Bone marrow (tissue), 2 donors: ENCODE measurements at places on chromosomes 11 and 22.

DNA sequence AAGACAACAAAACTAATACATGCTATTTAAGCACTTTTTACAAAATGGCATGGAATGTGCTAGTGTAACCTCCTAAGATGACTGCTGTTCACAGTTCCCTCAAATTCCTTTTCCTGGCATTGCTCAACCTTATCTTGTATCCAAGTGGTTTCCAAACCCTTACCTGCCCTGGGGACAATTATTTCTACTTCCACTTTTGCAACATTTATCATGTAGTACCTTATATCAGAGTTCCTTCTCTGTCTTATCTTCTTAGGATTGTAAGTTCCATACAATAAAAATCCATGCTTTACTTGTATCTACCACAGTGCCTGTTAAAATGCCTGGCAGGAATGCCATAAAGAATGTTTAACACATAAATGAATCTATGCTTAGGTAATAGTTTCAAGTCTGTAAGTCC, 109.2 kb upstream of the MTMR2 start:
- DNase-seq, result no peak

- no peak for DNase-seq
These were observed 52.9 kb upstream of the RTL6 start for GRCh38 chr22:44550711-44551491.

DNA sequence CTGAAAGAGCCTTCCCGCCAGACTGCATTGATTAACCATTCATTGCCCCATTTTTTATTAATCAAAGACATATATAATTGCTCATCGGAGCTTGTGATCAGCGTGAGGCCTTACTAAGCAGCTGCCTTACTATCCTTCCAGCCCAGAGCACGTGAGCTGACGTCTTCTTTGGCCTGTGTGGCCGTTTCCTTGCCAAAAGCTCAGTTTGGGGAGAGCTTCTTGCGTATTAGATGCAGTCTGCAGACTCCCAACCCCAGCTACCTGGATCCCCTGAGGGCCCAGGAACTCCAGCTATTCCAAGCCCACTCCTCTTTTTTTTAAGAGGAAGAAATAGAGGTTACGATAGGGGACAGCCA, 784 bp upstream of the SLC43A3 start:
- DNase-seq, result no peak

GRCh38 chr22:43090130-43090789, 1.1 kb upstream of the TTLL1 start:
- no peak for DNase-seq

- DNase-seq, result no peak
These were observed 21.4 kb downstream of the ADM start for GRCh38 chr11:10326012-10326964.

DNA sequence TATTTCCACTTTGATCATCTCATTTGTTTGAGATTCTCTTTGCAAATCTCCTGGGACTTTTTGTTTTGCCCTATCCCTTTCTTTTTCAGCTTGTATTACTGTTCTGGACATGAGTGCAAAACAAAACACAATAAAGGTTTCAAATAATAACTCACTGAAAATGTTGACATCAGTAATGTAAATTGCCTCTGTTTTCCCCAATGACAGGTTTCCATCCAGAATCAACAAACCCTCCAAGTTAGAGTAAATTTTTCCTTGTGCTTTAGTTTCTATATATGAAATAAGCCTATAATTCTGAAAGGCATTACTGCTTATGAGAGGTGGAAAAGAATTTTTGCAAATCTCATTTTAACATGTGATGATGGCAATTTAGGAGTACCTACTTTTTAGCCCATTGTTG, 187.0 kb upstream of the ANO3 start:
- no peak for DNase-seq

GRCh38 chr11:46385169-46386004, 3.9 kb downstream of the MDK start:
- no peak for DNase-seq

DNA sequence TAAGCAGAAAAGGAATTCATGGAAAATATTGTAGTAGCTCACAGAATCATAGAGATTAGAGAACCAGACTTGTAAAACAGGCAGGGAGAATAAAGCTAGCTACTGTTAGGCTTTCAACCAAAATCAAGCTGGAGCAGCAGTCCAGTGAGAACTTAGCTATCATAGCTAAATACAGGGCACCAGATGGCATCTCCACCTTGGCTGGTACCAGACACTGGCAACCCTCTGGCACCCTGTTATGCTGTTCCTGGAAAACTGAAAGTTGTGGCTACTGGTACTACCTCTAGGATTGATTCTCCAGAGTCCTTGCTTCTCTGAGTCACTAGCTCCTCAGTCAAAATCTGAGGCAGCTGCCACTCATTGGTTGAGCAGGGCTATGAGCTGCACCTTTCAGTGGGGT, 6.0 kb upstream of the DRD2 start:
- no peak for DNase-seq

- DNase-seq, result no peak
These were observed 83.9 kb downstream of the OR5AK2 start for GRCh38 chr11:57072640-57073039.

DNA sequence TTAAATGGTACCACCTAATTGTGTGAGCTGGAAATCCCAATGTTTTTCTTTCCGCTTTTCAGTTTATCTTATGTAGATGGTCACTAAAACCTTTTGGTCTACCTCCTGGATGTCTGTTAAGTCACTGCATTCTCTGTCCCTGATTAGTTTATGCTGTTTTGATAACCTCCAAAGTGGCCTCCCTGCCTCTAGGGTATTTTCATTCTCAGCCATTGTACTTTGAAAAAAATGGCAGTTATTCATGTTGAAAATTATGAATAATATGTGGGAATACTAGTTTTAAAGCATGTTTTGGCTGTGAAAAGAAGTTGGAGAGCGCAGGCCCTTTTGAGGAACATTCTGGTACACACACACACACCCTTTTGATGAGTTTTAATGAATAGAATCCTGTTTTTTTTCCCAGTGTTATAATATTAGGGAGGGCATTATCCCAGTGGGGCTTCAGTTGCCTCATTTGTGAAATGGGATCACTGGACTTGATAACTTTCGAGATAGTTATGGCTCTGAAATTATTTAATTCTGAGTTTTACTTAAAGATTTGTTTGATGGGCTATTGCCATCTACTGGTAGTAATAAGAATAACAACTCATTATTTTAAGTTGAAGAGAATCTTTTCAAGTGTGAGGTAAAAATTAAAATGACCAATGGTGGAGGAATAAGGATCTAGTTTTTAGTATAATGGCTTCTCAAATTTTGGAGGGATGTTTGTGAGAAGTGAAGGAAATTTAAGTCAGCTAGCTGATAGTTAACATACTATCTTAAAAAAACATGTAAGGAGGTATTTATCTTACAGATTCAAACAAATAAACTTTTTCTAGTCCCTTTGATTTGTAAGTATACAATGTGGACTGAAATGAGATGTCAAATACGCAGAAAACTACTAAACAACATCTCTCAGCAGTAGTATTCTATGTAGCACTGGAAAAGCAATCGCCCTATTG, 3.9 kb downstream of the FDX1 start:
- no peak for DNase-seq

DNA sequence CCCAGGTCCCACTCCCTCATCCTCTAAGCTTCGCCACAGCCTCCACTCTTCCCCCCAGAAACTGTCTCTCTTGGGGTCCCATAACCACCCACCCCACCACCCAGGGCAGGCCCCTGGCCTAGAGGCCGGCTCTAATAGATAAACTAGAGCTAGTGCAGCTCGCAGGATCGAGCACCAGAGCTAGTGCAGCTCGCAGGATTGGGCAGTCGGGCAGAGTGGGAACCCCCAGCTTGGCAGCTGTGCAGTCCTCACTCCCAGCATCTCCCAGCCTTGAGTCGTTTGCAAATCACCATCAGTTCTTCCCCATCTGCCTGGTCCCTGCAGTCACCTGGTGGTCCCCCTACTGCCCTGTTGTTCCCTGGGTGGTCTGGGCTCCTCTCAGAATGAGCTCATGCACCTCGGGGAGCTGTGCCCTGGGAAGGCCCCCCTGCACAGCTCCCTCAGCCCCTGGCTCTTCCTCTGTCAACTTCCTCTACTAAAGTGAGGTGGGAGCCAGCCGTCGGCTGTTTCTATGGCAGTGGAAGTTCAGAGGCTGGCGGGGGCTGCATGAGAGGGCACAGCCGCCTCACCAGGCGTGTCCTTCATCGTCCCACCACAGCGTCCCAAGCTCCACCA, 15.5 kb upstream of the SHANK2 start:
- no peak for DNase-seq

- DNase-seq, result no peak
These were observed 86.1 kb downstream of the TRIM44 start for GRCh38 chr11:35748644-35749043.
